Stimulated activated CD8-positive, alpha-beta memory T cell treated with anti-CD3 and anti-CD28 coated beads, Interleukin-4, amount 100 ng/mL, for 24 hours (primary cell): ENCODE measurements at places on chromosomes 11 and 22.

- DNase-seq = no peak
Observed at GRCh38 chr22:48581205-48581766, 1246.4 kb downstream of the BRD1 start.

GRCh38 chr11:890794-891540 lies 19.6 kb downstream of the CHID1 start:
- no peak for DNase-seq

DNA sequence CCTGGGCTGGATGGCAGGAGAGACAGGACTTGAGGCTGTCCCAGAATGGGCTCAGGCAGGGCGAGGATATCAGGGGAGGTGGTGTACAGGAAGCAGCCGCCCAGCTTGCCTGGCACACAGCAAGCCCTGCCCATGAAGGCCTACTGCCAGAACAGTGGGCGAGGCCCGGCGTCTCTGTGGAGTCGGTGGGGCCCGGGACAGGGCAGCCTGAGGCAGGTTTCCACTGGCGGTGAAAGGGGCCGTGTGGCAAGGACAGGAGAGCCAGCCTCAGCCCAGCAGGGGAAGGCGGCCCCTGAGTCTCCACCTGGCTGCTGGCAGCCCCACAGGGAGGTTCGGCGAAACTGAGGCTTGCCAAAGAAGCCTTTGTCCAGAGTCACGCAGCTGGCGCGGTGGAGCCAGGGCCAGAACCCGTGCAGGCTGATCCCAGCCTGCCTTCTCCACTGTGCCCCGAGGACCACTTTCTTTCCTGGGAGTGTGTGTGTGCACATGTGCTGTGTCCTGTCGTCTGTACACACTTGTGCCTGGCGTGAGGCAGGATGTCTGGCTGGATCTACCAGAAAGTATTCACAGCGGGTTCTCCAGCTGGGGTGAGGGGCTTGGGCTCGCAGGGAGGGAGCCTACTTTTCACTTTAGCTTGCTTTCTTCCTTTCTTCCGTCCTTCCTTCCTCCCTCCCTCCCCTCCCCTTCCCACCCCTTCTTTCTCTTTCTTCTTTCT lies 1.2 kb downstream of the TSPO start:
- DNase-seq = peak; percentile 39

- DNase-seq = no peak
Observed at GRCh38 chr11:33874910-33875490, 16.9 kb downstream of the LMO2 start.
